T-helper 1 cell (primary cell): ENCODE measurements at places on chromosomes 5 and 9.

DNA sequence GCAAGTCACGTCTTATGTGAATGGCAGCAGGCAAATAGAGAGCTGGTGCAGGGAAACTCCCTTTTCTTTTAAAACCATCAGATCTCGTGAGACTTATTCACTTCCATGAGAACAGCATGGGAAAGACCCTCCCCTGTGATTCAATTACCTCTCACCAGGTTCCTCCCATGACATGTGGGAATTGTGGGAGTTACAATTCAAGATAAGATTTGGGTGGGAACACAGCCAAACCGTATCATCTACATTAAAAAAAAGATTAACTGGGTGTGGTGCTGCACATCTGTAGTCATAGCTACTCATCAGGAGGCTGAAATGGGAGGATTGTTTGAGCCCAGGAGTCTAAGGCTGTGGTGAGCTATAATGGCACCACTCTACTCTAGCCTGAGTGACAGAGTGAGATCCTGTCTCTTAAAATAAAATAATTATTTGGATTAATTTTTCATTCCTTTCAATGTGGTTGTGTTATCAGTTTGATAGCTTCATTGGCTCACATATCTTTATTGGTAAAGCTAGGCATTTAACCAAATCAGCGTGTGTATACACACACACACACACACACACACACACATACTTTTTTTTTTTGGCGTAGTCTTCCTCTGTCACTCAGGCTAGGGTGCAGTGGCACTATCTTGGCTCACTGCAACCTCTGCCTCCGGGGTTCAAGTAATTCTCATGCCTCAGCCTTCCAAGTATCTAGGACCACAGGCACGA lies 21.8 kb downstream of the DENND4C start:
- DNase-seq = no peak

DNA sequence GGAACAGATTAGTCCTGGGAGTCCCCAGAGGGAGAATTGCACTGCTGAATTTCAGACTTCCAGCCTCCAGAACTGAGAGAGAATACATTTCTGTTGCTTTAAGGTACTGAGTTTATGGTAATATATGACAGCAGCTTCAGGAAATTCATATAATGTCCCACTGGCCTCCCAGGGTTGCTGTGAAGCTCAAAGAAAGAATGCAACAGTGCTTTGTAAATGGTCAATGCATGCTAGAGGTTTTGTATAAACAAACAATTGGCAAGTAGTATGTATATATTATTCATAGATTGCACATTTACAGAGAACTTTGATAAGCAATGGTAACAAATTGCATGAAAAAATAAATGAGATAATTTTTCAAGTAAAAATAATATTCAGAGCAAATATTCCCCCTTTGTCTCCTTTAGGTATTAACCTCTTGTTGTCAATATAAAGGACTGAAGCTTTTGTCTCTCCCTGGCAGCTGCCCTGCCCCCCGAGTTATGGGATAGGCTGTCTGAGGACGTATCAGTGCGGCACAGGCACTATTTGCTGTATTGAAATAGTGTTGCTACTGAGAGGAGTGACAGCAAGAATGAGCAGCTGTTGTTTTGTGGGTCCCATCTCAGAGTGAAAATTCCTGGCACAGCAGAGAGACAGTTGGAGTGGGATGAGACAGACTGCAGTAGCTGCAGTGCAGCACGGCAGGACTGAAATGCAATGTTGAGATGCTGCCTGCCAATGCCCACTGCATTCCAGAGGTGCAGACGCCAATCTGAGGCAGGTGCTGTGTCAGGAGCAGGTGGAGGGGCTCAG lies 194.2 kb upstream of the GLRA1 start:
- DNase-seq = no peak

DNA sequence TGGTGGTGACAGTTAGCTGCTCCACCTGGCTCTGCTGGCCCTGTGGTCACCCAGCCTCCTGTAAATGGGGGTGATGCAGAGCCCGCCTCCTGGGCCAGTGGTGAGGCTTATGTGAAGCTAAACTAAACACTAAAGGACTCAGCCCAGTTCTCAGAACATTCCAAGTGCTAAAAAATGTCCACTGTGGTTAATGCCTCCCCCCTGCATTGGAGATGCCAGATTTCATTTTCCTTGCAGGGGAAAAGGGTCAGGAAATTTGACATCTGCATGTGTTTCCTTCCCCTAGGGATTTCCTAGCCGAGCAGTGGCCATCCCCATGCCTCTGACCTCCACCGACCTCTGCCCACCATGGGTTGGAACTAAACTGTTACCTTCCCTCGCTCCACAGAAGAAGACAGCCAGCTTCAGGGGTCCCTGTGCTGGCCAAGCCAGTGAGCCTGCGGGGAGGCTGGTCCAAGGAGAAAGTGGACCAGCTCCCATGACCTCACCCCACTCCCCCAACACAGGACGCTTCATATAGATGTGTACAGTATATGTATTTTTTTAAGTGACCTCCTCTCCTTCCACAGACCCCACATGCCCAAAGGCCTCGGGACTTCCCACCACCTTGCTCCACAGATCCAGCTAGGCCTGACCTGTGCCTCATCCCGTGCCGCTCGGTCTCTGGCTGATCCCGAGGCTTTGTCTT lies 13.0 kb downstream of the CD74 start:
- no peak for DNase-seq

DNA sequence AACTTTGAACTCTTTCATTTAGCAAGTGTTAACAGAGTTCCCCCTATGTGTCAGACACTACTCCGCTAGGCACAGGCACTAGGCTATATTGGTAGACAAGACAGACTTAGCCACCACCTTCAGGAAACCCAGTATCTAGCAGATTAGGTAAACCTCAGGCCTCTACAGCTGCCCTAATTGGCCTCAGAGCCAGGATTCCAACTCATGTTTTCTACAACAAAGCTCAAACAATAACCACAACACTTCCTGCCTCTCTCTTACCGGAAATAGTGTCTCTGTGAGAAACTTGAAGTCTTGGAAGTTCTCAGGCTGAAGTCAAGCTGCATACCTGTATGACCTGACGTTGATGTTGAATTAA lies 116.6 kb upstream of the SLC44A1 start:
- DNase-seq = peak; percentile 90

- DNase-seq = peak; percentile 47
Observed at GRCh38 chr5:137660349-137660817, 75.5 kb downstream of the KLHL3 start.

- DNase-seq = no peak
Observed at GRCh38 chr9:91143642-91144041, 218.1 kb downstream of the AUH start.

DNA sequence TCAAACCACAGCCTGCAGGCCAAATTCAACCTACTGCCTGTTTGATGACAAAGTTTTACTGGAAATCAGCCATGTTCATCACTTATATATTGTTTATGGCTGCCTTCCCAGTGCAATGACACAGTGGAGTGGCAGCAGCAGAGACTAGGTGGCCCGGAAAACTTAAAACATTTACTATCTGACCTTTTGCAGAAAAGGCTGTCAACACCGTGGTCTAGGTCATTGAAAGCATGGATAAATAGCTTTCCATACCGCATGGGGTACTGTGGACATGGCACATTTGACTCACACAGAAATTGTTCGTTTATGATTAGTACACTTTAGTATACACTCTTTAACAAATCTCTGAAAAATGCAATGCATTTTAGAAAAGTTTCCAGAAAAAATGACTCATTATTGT lies 298.3 kb upstream of the EFNA5 start:
- DNase-seq = no peak

DNA sequence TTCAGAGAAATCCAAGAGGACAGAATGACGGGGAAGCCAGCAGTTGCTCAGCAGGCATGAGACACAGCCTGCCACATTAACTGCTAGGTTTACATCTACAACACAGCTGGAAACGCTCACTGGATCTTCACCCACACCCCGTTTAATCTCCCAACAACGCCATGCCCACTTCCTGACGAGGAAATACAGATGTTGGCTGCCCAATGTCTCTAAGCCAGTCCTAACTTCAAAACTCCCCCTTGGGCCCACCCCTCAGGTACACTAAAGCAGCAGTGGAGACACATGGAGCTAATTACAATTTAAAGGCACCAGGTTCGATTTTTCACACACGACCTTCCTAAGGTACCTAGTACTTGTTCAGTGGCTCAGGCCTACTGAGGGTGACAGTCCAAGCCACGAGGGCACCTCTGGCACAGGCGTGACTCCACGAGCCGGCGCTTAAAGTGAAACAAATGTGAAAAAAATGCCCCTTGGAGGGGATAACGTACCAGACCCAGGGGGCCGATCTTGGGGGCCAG lies 904 bp downstream of the RPL12 start:
- DNase-seq = no peak

GRCh38 chr9:129223551-129224208 lies 45.6 kb upstream of the IER5L start:
- DNase-seq = no peak

DNA sequence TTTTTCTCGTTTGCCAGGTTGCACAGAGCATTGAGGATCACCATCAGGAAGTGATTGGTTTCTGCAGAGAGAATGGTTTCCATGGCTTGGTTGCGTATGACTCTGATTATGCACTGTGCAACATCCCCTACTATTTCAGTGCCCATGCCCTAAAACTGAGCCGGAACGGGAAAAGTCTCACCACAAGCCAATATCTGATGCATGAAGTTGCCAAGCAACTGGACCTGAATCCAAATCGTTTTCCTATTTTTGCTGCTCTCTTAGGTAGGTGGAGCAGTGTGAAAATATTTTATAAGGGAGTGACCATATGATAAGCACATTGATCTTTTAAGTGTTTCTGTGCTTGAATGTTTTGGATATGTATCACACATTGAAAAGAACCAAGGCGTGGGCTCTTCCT lies 17.7 kb upstream of the FAM120AOS start:
- no peak for DNase-seq

DNA sequence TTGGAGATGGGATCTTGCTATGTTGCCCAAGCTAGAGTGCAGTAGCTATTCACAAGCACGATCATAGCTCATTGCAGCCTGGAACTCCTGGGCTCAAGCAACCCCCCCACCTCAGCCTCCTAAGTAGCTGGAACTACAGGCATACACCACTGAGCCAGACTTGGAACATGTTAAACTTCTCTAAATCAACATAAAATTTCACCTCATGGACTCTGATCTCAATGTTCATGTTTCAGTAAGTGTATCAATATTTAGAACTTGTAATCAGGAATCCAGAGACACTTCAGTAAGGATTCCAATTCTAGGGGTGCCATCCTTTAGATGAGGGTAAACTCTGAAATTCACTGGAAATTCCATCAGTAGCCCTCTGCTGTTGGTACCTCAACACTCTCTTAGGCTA lies 6.8 kb downstream of the GNE start:
- no peak for DNase-seq

DNA sequence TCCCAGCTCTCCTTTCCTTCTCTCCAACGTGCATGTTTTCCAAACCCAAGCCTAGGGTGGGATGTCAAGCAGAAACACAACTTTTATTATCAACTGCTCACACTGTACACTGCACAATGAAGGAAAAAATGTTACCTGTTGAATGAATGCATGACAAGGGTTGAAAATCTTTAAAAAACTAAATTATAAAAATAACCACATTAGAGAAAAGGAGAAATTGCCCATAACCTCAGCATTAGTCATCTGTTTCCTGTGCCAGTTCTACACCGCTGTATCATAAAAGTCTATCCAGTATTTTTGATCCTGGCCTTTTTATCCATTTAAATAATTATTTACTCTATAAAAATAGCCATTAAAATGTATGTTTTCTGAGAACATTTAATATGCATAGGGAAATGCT lies 101.1 kb downstream of the APBA1 start:
- DNase-seq = no peak

DNA sequence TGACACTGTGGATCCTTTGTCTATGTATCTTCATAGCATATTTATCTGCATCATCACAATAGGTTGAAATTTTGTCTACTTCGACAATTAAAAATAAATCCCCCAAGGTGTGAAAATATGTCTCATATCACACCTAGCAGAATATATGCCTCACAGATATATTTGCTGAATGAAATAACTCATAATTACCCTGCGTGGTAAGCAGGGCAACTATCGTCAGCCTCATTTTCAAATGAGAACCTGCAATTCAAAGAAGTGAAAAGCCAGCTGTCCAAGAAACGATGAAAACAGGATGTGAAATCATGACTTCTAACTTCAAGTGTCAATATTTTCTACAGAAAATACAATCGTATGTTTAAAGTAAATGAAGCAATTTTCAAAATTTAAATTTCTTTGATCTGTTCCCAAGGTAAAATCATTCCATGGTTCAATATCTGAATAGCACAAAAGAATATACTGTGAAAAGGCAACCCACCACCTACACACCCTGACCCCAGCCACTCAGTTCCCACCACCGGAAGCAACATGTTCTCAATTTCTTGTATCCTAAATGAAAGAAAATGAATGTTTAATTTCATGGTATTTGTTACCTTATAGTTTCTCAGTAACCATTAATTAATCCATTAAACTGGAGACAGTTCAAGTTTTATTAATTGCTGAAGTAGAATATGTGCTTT lies 57.1 kb downstream of the TBCA start:
- DNase-seq = peak; percentile 64

DNA sequence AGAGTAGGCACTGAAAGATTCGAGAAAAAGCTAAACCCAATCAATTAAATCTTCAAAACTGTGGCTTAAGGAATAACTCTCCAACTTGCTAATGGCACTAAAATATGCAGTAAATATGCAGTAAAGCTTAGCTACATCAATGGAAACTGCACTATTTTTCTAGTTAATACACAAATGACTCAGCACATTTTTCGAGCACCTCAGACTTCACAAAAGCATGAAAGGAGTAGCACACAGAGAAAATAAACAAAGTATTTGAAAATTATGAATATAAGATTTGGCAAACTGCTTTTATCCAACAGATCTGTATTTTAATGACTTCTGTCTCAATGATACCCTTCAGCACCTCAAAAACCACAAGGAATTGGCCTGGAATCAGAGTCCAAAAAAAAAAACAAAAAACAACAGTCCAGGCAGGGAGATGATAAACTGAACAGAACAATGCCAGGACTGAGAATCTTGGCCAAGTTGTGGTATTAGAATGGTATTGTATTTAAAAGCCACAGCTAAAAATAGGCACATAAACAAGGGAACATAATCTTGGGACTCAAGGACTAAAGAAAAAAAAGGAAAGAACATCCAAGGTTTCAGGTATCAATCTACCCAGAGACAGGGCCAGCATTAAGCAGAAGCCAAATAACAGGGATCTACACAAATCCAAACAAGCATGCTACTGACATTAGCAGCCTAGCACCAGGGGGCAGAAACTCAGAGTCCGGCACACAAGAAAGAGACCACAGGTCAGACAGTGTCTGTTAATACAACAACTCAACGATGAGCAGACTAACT lies 21.4 kb downstream of the TMEM245 start:
- no peak for DNase-seq

- no peak for DNase-seq
Observed at GRCh38 chr9:38445154-38446043, 21.1 kb upstream of the IGFBPL1 start.

- no peak for DNase-seq
Observed at GRCh38 chr5:159901308-159901707, 15.0 kb upstream of the ADRA1B start.
